Thoracic aorta (tissue), 2 donors: ENCODE measurements at places on chromosomes 5 and 9.
A peak's percentile ranks its signal among the peaks of the same experiment; 100 is the strongest.

DNA sequence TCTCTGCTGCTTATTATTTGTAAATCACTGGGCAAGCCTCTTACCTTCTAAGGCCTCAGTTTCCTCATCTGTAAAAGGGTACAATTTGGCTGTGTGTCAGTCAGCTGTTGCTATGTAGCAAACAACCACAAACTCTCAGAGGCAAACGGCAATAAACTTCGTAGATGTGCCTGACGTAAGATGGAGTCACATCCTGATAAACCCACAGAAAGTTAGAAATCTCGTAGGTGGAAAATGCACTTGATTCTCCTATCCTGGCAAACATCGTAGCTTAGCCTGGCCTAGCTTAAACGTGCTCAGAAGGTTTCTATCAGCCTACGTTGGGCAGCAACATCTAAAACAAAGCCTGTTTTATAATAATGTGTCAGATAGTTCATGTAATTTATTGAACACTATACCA is 35.0 kb upstream of the UNC5A start:
- no peak overlapping the region for H3K27ac ChIP-seq
- H3K4me1 ChIP-seq = no peaks in the 10 kb centered on the region
- H3K27me3 ChIP-seq = no peaks in the 10 kb centered on the region
- no peaks in the 10 kb centered on the region for H3K36me3 ChIP-seq
- H3K4me3 ChIP-seq = no peak overlapping the region

- DNase-seq = no peak
- H3K4me3 ChIP-seq = no peak overlapping the region
- H3K36me3 ChIP-seq = peaks cover 13% of the 10 kb centered on the region
- no peak overlapping the region for H3K27ac ChIP-seq
Measured at GRCh38 chr9:128728298-128728697, 4.4 kb upstream of the ZDHHC12 start.

DNA sequence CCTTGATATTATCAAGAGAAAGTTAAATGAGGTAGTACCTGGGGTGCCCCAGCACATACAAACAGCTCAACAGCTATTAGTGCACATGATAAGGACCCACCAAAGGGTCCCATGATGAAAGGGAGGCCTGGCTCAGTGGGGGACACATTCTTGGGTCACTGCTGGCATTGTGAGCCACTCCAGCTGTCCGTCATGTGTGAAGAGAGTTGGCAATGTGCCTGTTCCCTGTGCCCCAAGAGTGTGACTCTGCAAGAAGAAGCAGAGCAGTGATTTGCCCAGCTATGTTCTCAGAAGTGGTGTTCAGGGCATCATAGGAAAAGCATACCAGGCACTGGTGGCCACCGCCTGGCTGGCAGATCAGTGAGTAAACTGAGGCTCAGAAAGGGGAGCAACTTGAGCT is 37.1 kb upstream of the TDRD7 start:
- H3K27ac ChIP-seq = no peak overlapping the region
- peaks cover 17% of the 10 kb centered on the region for H3K36me3 ChIP-seq
- no peak overlapping the region for H3K4me3 ChIP-seq

GRCh38 chr5:139765409-139766217 is 30.0 kb upstream of the PSD2 start:
- no peaks in the 10 kb centered on the region for H3K36me3 ChIP-seq
- no peaks in the 10 kb centered on the region for H3K4me1 ChIP-seq
- no peaks in the 10 kb centered on the region for H3K27me3 ChIP-seq
- no peak overlapping the region for H3K27ac ChIP-seq
- DNase-seq = no peak
- peak overlapping the region; percentile 72 for H3K4me3 ChIP-seq

DNA sequence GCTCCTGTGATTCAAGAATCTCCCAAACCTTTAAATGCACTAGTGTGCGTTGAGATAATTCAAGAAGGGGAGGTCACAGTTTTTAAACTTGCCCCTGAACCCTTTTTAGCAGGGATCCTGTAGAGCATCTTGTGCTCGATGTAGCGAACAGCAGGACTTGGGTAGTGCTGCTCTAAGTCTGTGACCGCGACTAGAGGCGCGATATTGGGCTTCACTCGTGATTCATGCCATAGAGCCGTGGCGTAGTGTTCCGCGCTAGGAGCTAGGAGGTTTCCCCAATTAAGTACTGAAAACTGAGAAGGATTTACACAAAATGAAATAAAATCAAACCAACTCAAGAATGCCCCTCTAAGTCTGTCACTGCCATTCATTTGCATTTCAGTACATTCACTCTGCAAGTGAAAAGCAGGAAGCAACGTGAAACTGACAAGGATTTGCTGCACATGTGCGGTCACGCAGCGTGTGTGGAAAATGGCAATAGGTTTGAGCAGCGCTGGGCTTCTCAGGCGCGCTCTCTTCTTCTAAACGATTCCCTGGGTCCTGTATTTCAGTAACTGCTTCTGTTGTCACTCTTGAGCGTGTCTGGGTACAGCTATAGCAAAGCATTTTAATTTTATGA is 1135.9 kb upstream of the WWC1 start:
- H3K27me3 ChIP-seq = no peaks in the 10 kb centered on the region
- no peaks in the 10 kb centered on the region for H3K36me3 ChIP-seq
- H3K4me1 ChIP-seq = no peaks in the 10 kb centered on the region
- no peak overlapping the region for H3K4me3 ChIP-seq

DNA sequence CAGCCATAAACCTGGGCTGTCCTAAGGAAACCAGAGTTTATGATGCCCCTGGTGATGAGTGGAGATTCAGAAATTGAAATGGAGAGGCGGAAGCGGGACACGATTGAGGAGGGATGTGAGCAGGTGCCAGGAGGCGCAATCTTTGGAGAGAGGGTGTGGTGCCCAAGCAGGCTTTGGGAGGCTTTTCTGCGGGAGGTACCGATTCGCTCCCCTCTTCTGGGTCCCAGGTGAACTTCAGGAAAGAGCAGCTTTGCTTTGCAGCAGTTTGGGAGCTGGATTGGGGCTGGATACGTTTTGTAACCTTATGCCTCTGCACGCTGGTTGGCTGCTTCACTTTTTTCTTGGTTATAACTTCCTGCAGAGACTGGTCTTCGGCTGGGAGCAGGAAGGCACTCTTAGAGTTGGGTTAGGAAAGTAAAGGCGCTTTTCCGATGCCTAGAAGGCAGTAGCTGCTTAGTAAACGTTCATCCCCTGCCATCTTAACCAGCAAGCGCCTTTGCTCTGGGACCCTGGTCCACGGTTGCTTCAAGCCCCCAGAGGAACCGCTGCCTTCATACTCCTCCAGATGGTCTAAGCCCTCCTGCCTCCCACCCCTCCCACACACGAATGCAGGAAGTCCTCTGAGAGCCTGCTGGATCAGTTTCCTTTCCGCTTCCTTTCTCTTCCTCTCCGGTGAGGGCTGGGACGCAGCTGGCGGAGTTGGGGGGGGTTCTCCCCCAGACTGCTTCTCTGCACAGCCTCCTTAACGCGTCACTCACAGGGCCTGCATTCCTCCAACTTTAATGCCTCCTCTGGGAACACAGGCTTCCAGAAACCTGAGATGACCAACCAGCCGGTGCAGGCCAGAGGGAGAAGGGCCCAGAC is 15.2 kb upstream of the NEK6 start:
- peak overlapping the region; percentile 55 for H3K4me3 ChIP-seq
- H3K4me1 ChIP-seq = peaks cover 7% of the 10 kb centered on the region
- H3K27ac ChIP-seq = no peak overlapping the region
- no peak for DNase-seq

- H3K27me3 ChIP-seq = no peaks in the 10 kb centered on the region
- no peak for DNase-seq
- H3K4me3 ChIP-seq = peak overlapping the region; percentile 10
Measured at GRCh38 chr5:42720251-42720650, 36.4 kb upstream of the CCDC152 start.

DNA sequence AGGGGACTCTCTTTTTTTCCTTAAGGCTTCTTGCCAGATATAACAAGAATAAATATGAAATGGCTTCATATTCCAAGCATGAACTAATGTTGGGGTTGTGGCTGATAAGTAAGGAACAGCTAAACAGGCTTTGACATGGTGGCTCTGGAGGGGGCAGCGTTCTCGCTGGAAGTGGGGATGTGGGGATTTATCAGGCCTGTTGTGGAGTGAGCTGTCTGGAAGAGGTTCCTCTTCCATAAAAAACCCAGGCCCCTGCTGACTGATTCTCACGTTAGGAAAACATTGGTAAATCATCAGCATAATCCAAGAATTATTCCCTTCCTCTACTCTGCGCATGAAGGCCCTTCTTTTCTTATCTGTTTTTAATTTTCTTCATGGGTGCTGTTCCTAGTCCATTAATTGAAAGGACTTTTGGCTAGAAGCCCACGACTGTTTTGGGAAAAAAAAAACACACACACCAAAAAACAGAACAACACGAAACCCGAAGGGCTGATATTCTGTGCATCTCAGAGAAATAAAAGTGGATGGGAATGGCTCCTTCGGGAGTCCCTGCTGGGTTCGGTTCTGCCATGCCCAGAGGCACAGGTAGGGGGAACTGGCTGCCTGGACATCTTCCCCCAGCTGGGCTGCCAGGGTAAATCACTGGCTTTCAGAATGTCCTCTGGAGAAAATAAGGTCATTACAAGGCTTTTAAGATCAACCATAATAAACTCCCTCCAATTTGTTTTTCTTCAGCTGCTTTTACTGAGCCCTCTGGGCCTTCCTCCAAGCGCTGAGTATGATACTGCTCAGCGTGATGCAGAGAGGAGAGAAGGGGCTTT is 297.0 kb downstream of the SLIT3 start:
- DNase-seq = no peak
- peaks cover 6% of the 10 kb centered on the region for H3K4me1 ChIP-seq

DNA sequence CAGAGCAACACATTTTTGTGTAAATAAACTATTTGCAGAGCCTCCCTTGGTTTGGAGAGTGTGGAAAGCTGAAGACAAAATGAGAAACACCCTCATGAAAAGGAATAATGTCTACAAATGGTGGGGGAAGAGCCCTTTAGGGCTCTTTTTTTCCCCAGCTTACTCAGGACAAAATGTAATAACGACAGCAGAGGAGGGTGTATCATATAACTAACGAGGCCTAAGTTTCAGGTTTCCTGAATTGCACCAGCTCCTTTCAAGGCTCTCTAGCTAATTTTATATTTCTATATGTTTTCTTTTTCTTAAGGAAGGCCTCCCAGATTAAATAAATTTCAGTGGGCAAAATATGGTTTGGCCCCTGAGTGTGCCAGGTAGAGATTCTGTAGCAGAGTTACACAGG is 116.3 kb downstream of the FEM1C start:
- H3K4me3 ChIP-seq = no peak overlapping the region
- H3K4me1 ChIP-seq = peaks cover 12% of the 10 kb centered on the region
- H3K27ac ChIP-seq = no peak overlapping the region
- H3K27me3 ChIP-seq = no peaks in the 10 kb centered on the region
- DNase-seq = no peak

DNA sequence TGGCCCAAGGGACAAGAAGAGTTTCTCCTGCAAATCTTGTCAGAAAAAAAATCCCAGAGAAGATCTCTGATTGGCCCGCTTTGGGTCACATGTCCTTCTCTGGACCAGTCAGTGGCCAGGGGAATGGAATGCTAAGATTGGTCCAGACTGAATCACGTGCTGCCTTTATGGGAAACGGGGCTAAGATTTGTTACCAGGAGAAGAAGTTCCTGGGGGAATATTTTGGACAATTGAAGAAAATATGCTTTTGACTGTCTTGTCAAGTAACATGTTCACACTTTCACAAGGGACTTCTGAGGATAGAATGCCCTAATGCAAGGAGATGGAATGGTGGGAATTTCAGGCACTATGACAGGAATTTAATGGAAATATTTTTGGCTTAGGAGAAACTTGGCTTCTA is 74.1 kb upstream of the SH3PXD2B start:
- H3K4me3 ChIP-seq = no peak overlapping the region
- H3K4me1 ChIP-seq = no peaks in the 10 kb centered on the region
- no peak for DNase-seq
- H3K36me3 ChIP-seq = no peaks in the 10 kb centered on the region
- no peaks in the 10 kb centered on the region for H3K27me3 ChIP-seq

DNA sequence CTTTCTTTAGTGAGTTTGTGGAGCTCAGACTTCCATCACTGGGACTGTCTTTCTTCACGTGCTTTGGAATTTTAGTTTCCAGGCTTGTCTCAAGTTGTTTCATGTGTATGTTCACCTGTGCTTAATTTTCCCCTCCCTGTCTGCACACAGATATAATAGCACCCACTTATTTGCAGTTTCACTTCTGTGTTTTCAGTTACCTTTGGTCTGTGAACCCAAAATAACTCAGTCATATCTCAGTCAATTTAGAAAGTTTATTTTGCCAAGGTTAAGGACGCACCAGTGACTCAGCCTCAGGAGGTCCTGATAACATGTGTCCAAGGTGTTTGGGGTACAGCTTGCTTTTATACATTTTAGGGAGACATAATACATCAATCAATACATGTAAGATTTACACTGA is 330.4 kb downstream of the ICE1 start:
- no peak for DNase-seq
- H3K4me3 ChIP-seq = no peak overlapping the region
- no peaks in the 10 kb centered on the region for H3K36me3 ChIP-seq
- no peaks in the 10 kb centered on the region for H3K27me3 ChIP-seq
- H3K4me1 ChIP-seq = no peaks in the 10 kb centered on the region

GRCh38 chr5:82641331-82642003 is 363.3 kb upstream of the RPS23 start:
- no peaks in the 10 kb centered on the region for H3K27me3 ChIP-seq
- peak overlapping the region; percentile 22 for H3K4me3 ChIP-seq
- peaks cover 11% of the 10 kb centered on the region for H3K4me1 ChIP-seq

DNA sequence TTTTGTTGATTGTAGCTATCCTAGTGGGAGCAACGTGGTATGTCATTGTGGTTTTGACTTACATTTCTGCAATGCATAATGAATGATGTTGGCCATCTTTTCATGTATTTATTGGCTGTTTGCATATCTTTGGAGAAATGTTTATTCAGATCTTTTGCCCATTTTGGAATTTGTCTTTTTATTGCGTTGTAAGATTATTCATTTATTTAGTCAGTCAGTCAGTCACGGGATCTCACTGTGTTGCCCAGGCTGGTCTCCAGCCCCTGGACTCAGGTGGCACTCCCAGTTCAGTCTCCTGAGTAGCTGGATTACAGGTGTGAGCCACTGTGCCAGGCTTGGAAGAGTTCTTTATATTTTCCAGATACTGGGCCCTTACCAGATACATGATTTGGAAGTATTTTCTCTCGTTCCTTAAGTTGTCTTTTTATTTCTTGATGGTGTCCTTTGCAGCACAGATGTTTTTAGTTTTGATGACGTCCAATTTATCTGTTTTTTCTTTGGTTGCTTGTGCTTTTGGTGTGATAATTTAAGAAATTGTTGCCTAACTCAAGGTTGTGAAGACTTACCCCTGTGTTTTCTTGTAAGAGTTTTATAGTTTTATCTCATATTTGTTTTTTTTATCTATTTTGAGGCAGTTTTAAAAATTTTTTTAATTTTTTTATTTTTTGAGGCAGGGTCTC is 67.1 kb downstream of the EHMT1 start:
- no peak overlapping the region for H3K4me3 ChIP-seq
- H3K36me3 ChIP-seq = peaks cover 2% of the 10 kb centered on the region
- peaks cover 7% of the 10 kb centered on the region for H3K4me1 ChIP-seq
- no peak for DNase-seq

- no peaks in the 10 kb centered on the region for H3K36me3 ChIP-seq
- H3K27me3 ChIP-seq = no peaks in the 10 kb centered on the region
- no peak overlapping the region for H3K27ac ChIP-seq
- DNase-seq = no peak
- H3K4me1 ChIP-seq = no peaks in the 10 kb centered on the region
Measured at GRCh38 chr5:178198706-178199105, 5.6 kb upstream of the HNRNPAB start.

- peaks cover 6% of the 10 kb centered on the region for H3K4me1 ChIP-seq
- no peak overlapping the region for H3K27ac ChIP-seq
- no peaks in the 10 kb centered on the region for H3K36me3 ChIP-seq
- no peaks in the 10 kb centered on the region for H3K27me3 ChIP-seq
Measured at GRCh38 chr5:17223367-17224185, 6.1 kb downstream of the BASP1 start.

- no peak overlapping the region for H3K27ac ChIP-seq
- H3K27me3 ChIP-seq = no peaks in the 10 kb centered on the region
- no peaks in the 10 kb centered on the region for H3K36me3 ChIP-seq
- no peak overlapping the region for H3K4me3 ChIP-seq
- no peaks in the 10 kb centered on the region for H3K4me1 ChIP-seq
- DNase-seq = no peak
Measured at GRCh38 chr9:108552459-108553040, 303.2 kb downstream of the ACTL7B start.
